Gastroesophageal sphincter (tissue), 4 donors: ENCODE measurements at places on chromosomes 5 and 9.

DNA sequence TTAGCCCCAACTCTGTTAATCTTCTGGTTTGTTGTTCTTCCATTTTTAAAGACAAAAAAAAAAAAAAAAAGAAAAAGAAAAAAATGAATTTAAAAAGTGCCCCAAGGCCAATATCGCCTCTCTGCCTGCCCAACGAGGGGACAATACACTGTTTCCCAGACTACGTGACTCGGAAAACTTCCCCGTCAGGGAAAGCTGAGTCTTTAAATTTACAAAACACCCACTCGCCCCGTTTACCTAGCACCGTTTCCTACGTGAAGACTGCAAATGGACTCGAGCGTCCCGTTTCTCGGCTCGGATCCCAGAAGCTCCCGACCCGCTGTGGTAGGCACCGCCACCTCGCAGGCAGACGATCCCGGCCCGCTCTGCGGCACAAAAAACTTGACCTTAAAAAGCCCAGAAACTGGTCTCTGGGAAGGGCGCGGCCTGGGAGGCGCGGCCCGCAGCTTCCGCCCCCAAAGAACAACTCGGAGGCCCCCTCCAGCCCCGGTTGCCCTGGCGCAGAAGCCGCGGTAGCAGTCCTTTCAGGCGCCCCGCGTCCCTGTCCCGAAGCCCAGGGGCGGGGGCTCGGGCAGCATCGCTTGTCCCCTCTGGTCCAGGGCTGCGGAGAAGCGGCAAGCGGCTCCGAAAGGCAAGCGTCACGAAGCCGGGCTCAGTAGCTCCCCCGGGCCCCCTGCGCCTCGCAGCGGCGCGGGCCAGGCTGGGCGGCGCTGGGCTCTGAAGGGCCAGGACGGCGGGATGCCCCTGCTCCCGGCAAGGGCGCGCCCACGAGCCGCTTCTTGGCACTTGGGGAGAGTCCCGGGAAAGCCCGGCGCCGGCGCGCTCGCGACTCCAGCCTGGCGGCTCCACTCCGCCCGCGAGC lies at the start of gene GCNT4:
Gene GCNT4, minus strand, starts transcription at position 367 of the 862 bp plus-strand sequence. CDS start 22,521 bp downstream, outside the sequence.
- peak; percentile 59 for ATAC-seq

DNA sequence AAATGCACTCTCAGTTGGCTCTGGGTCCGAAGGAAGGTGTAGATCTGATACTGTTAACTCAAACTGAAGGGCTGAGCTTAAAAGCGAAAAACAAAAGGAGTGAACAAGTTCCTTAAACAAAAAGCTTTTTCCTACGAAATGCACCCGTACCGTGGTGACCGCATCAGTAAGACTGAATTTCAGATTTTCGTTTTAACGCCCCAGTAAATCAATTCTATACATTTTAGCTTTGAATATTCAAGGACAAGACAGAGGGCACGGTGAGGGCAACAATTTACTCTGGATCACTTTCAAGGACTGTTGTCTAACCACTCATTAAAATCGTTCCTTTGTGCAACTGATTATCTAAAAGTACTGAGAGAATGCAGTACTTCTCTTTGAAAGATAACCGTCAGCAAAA lies 1.9 kb downstream of the HOMER1 start:
- no peak for ATAC-seq

DNA sequence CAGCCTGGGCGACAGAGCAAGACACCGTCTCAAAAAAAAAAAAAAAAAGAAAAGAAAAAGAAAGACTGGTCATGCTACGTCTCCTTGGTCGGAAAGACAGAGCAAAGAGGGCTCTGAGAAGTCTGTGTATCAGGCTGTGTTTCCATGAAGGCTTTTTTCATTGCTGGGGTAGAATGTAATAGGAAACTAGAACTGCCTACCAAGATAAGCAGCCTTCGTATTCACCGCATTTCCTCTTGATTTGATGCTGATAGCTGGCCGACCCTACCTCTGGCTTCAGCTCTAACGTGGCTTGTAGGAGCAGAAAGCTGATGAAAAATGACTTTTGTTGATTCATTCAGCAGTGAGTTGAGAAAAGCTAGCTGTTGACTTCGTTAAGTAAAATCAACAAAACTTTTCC lies 17.4 kb downstream of the SLC1A3 start:
- ATAC-seq, result no peak

- ATAC-seq, result no peak
These were observed 40.3 kb upstream of the BARHL1 start for GRCh38 chr9:132541870-132542830.

DNA sequence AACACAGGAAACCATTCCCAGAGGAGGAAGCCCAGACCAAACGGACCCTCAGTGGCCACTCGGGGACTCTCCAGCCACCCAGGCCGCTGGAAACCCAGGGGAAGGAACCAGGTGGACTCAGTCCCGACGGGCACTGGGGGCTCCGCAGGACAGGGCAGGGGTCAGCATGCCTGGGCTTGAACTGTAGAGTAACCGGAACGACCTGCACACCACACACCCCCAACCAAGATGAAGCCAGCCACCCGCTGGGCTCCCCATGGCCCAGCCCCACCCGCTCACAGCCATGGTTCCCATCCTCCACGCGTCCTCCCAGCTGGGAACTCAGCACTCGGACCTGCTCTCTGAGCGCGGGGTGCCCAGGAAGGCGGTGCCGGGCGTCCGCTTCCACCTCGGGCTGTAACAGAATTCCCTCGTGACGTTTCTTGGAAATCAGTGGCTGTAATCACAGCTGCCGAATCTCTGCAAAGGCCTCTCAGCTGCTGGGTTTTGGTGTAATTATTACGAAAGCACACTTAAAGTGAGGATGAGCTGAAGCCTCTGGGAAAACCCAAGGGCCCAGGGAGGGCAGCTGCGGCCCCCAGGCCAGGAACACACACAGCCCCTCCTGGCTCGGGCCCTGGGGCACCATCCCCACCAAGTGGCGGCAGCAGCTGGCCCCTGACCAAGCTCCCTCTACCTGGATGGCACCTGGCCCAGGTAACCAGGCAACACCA lies 13.8 kb downstream of the NACC2 start:
- peak; percentile 44 for ATAC-seq

- no peak for ATAC-seq
These were observed 158.1 kb downstream of the SLC25A46 start for GRCh38 chr5:110896901-110897300.
